BE2C (cell line): ENCODE measurements at places on chromosomes 1 and 21.

GRCh38 chr21:27953340-27954045 lies 986.6 kb upstream of the ADAMTS5 start:
- no peak for DNase-seq

DNA sequence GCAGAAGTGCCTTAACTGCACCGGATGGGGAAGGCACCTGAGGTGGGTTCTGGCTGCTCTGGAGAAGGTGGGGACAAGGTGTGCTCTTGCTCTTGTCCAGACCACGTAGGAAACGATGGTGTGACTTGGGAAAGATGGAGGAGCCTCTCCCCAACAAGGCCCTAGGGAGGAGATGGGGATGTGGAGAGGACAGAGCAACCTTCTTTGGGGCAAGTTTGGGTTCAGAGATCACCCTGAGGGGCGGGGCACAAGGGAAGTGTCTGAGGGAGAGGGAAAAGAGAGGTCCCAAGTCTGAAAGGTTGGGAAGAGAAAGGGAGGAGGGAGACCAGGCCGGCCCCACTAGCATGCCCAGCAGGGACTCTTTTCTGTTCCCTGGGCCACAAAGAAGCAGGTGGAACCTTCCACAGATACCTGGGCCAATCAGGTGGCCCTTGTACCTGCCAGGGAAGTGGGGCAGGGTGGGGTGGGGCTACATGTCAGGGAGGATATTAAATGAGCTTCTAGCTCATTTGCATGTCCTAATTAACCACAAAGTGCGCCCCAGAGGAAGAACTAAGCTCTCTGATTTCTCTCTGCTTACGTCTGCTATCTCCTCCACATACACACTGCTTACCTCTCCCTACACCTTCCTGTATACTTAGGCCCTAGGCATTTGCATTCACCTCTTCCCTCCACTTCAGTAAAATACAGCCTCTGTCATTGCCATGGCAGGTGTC lies 15.9 kb downstream of the INKA2 start:
- no peak for DNase-seq

DNA sequence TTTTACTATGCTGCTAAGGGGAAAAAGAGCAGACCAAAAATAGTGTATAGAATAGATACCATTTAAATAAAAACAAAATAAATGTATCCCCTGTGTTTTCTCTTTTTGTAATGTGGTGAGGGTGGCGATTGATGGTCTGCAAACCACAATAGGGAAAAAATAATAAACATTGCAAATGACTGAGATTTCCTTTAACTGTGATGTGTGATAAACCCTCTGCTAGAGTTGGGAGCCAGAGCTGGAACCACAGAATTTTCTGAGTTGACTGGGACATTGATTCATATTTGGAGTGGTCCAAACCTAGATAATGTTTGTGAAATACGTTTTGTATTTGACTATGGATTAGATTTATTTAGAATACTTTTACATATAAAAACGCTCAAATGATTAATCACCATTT lies 70.6 kb upstream of the PTGFR start:
- DNase-seq, result no peak

DNA sequence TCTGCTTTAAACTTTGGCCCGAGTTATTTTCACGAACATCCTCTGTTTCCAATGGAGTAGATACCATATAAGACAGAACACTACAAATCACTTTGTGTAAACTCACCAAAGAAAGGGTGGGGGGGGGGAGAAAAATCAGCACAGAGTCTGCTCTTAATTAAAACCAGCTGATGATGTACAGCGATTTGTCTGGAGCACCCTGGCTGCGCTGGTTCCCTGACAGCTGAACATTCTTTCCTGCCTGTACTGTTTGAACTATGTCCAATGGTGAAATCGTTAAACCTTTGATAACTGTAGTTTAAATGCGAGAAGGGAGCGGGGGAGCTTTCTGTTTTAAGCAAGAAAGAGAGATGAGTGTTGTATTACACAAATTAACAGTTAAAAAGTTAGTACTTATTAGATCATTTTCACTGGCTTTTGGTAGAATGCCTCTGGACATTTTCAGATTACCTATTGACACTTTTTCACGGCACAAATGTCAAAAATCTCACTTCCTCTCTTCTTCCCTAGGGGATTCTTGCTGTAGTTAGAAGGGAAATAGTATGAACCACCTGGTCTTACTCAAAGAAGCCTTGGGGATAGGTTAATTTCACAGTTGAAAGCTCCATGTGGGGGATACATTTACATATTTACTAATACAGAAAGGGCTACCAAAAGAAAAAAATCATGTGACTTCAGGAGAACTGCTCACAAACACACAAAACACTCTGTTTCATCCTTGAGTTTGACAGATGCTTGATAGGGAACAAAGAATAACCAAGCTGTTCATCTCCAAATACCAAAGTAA lies 140.2 kb upstream of the RUNX1 start:
- no peak for DNase-seq
